ENCODE measurements at places on chromosomes 1 and 21.

- H3K4me3 ChIP-seq: no peak overlapping the region
- H3K27me3 ChIP-seq: no peaks in the 10 kb centered on the region
- DNase-seq: no peak
- H3K36me3 ChIP-seq: no peaks in the 10 kb centered on the region
Measured at GRCh38 chr1:225450491-225451191, 22.8 kb upstream of the LBR start.

- peaks cover 45% of the 10 kb centered on the region for H3K4me1 ChIP-seq
- H3K27me3 ChIP-seq: no peaks in the 10 kb centered on the region
- H3K36me3 ChIP-seq: peaks cover 87% of the 10 kb centered on the region
- no peak overlapping the region for H3K4me3 ChIP-seq
Measured at GRCh38 chr1:22089787-22090186, 37.3 kb downstream of the CDC42 start.

GRCh38 chr1:154878371-154879037 lies 8.4 kb upstream of the KCNN3 start:
- H3K4me3 ChIP-seq: no peak overlapping the region
- peaks cover 4% of the 10 kb centered on the region for H3K4me1 ChIP-seq
- no peaks in the 10 kb centered on the region for H3K36me3 ChIP-seq

DNA sequence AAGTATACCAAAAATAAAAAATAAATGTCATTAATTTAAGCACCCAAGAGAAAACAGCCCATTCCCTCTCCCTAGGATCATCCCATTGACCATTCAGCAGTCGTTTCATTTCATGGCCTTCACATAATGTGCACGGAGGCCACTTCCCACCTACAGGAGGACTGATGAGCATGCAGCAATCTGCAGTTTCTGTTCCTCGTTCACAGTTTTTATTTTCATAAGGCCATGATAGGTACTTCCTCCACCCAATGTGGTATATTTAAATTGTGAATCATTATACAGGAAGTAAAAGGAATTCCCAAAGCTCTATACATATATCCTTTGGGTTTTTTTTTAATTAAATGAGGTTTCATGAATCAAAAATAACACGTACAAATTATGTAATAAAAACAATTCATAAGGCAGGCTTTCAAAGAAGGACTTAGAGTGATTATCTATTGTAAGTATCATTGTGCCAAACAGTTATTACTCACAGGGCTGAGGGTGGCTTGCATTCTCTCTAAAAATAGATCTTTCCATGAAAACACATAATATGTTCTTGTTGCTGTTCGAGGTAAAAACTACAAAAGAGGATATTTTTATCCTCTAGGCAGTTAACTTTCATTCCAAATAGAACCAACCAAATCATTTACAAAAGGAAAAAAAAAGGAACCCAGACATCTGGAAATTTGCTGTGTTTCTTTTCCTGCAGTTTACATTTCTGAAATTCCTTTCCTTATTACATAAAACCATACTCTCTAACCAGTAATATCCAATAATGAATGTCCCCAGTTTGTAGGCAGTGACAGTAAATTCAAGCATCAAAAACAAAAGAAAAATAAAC lies 27.5 kb upstream of the SLC44A3 start:
- H3K36me3 ChIP-seq: no peaks in the 10 kb centered on the region

- H3K36me3 ChIP-seq: no peaks in the 10 kb centered on the region
- no peak for DNase-seq
- H3K4me3 ChIP-seq: no peak overlapping the region
- no peak overlapping the region for H3K27ac ChIP-seq
Measured at GRCh38 chr1:51719146-51719545, 102.3 kb downstream of the OSBPL9 start.

DNA sequence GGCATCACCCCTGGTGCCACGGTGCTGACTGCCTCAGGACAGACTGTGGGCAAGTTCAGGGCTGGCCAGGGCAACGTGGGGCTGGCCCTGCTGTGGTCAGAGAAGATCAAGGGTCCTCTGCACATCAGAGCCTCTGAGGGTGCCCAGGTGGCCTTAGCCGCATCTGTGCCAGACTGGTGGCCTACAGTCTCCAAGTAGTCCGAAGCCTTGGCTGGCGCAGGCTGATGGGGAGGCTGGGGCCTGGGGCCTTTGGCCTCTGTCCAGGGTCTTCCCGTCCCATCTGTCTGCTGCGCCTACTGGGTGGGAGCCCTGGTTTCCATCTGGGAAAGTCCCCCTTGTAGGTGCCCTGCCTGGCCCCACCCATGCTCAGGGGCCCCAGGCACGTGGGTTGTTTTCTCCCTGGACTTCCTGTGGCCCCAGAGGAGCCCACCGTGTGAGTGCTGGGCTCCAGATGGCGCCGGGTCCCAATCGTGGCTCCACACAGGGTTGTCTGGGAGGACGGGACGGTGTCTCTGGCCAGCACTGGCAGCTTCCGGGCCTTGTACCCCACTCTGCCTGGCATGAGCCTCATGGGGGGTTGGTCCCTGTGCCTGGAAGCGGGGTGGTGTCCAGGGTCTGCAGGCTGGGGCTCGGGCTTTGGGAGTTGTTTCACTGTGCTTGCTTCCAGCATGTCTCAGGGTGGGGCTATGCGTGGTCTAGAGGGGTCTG lies 9.9 kb downstream of the IBA57 start:
- H3K27me3 ChIP-seq: no peaks in the 10 kb centered on the region
- H3K36me3 ChIP-seq: no peaks in the 10 kb centered on the region
- H3K4me3 ChIP-seq: no peak overlapping the region
- H3K4me1 ChIP-seq: no peaks in the 10 kb centered on the region
- H3K27ac ChIP-seq: no peak overlapping the region

- H3K4me1 ChIP-seq: peaks cover 19% of the 10 kb centered on the region
Measured at GRCh38 chr1:177977141-177977540, 7.3 kb upstream of the SEC16B start.

DNA sequence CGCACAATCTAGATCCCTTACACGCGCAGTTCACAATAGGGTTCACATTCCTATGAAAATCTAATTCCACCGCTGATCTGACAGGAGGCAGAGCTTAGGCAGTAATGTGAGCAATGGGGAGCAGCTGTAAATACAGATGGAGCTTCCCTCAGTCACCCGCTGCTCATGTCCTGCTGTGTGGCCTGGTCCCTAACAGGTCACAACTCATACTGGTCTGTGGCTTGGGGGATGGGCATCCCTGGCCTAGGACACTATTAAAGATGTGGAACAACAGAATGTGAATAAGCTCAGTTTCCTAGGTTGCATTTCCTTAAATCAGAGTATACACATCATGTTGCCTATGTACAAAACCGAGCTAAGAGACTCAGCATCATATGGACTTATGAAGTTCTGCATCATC lies 16.2 kb downstream of the IFI44 start:
- no peaks in the 10 kb centered on the region for H3K27me3 ChIP-seq
- H3K4me1 ChIP-seq: no peaks in the 10 kb centered on the region
- DNase-seq: no peak
- no peak overlapping the region for H3K4me3 ChIP-seq
- no peaks in the 10 kb centered on the region for H3K36me3 ChIP-seq

GRCh38 chr1:15231714-15232201 lies 15.3 kb upstream of the FHAD1 start:
- DNase-seq: no peak
- no peaks in the 10 kb centered on the region for H3K36me3 ChIP-seq
- H3K27ac ChIP-seq: no peak overlapping the region

DNA sequence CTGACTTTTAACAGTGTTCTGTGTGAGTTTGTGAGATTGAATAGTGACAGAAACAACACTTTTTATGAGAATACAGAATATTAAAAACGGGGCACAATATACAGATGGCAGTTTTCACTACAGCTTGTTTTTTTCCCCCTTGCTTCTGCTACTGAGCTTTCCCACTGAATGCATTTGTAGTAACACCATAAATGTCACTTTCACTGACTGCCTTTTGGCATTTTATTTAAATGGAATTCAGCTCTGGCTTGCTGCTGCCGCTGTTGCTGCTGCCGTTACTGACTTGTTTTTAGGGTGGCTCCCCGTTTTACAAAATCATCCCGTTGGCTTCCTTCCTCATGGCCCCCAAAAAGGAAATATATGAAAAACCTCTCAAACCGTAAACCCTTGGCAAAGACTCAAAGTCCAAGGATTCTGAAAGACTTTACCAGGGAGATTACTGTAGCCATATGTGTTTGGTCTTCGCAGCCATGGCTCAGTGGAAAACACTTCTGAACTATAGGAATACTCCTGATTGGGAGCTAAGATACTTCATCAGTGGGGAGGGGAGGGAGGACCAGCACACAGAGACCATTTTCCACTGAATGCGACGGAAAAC lies 151.0 kb downstream of the NUF2 start:
- H3K4me3 ChIP-seq: no peak overlapping the region
- peaks cover 5% of the 10 kb centered on the region for H3K27me3 ChIP-seq
- no peaks in the 10 kb centered on the region for H3K36me3 ChIP-seq
- H3K27ac ChIP-seq: no peak overlapping the region
- DNase-seq: no peak

GRCh38 chr1:170415710-170416372 lies 116.1 kb upstream of the GORAB start:
- DNase-seq: no peak
- H3K4me3 ChIP-seq: no peak overlapping the region
- H3K27ac ChIP-seq: no peak overlapping the region
- no peaks in the 10 kb centered on the region for H3K4me1 ChIP-seq
